Hypothalamus (tissue), 51 donors: ENCODE measurements at places on chromosomes 2 and 18.

DNA sequence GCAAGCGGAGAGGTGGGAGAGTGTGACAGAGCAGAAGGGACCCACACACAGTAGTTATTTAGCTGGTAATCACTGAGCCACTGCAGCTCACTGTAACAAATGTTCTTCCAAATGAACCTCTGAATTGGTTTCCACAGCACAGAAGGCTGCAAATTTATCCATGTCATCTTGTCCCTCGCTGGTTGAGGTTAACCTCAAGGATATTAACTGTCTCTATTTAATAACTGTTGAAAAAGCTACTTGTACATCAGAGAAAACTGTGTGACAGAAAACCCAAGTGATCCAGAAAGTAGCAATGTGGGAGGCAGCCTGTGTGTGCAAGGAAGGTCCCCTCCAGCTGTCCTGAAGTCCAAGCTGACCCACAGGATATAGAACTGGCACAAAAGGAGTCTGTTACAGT, 153.6 kb downstream of the DSEL start:
- no peak for DNase-seq

- no peak for DNase-seq
Measured at GRCh38 chr2:237662671-237663093, 35.3 kb downstream of the LRRFIP1 start.

DNA sequence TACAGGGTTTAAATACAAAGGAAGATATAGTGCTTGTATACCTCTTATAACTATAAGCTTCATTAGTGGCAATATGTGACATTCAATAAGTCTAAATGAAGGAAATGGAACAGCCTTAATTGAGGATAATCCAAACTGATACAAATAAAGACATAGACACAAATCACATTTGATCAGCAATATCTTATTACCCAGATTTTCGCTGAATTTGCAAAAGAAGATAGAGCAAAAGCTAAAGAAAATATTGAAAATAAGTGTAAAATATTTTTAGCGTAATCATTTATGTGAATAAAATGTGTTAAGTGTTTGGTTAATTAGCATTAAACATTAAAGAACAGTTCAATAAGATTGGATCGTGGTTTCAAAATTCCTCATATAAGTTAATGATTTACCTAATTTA, 51.2 kb downstream of the CCDC148 start:
- no peak for DNase-seq

- no peak for DNase-seq
Measured at GRCh38 chr2:43611987-43612894, 16.4 kb upstream of the THADA start.

DNA sequence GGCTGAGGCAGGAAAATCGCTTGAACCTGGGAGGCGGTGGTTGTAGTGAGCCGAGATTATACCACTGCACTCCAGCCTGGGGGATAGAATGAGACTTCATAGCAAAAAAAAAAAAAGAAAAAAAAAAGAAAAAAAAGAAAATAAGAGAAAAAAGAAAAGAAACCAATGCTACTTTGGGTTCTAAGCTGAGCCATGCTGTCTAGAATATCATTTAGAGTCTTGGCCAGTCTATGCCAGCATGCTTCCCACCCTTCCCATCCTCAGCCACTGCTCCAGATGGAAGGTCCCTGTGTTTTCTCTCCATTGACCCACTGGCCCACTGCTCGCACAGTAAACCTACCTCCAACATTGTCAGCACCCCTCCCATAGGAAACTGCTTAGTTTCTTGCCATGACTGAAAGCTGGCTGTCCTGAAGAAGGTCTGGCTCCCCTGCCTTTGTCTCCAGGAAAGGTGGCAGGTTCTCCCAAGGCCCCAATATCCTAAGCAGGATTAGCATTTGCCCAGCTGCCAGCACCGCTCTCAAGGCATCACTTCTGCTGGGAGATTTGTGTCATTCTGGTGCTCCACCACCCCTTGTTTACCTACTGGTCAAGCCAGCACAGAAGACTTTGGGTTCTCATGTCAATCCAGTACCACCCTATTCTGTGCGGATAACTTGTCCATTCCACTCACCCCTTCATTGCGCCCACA, 47.3 kb upstream of the PAPOLG start:
- DNase-seq = no peak

DNA sequence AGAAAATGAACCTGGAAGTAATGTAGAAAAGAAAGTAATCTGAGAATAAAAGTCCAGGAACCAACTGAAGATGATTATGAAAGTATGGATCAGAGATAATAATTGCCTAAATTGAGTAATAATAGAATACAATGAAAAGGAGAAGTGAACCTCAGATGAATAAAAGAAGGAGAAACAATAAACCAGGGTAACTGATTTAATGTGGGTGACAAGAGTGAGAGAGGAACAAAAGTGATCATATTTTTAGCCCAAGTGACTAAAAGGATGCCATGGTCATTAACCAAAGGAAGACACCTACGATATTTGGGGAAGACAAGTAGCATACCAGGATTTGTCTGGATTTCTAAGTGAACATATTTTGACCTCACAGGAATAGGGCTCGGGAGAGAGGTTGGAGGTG, 600.6 kb downstream of the RNF144A start:
- no peak for DNase-seq
